NCI-H187 treated with DMSO at 0.1 percent for 48 hours (cell line): ENCODE measurements at places on chromosomes 11 and 22.
A peak's percentile ranks its signal among the peaks of the same experiment; 100 is the strongest.

DNA sequence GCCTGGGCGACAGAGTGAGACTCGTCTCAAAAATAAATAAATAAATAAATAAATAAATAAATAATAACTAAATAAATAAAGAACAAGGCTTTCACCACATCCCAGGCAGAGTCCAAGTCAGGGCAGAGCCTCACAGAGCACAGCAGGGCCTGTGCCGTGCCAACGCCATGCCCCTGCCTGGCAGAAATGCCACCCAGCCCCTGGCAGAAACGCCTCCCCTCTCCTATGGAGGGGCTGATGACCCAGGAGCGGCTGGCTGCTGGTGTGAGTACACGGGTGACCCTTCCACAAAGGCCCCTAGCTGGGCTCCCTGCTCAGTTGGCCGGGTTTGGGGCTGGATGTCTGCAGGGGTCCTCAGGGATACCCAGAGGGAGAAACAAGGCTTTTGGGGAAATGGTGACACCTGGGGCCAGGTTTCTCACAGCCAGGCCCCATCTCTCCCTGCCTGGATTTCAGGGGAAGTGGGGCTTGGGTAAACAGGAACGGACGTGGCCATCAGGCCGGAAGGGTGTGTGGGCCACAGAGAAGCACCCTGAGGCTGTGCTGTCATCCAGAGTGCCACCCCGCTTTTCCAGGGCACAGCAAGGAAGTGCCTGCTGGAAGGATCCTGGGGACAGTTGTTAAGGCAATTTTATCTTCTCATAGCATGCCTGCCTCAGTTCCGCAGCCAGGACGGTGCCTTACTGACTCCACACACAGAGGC, 5.1 kb downstream of the BID start:
- DNase-seq, result no peak

GRCh38 chr11:68796801-68797200, 44.9 kb downstream of the CPT1A start:
- DNase-seq, result no peak

DNA sequence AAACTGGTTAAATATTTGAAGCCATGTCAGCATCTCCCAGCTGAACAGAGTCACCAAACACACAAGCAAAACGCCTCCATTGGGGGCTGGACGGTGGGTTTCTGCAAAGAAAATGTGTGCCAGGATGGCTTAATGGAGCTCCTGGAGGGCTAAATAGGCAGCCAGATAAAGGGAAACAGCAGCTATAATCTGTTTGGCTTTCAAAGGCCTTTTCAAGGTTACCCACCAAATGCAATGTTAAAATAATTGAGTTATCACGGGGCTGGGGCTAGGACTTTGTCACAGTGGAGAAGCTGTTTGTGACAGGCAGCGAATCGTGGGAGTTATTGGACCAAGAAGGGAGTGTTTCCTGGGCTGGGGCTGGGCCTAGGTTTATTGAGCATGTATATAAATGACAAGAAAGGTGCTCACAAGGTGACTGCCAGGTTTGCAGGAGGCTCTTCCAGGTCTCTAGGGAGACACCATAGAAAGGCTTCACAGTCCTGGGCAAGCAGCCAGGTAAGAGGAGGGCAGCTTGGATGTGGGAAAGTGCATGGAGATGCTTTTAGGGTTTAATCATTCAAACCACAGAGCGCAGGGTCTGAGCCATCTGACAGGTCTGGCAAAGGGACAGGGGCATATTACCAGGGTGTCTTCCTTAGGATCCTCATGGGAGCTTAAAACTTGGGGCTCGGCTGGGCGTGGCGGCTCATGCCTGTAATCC, 28.3 kb downstream of the GRIK4 start:
- DNase-seq, result peak; percentile 36

DNA sequence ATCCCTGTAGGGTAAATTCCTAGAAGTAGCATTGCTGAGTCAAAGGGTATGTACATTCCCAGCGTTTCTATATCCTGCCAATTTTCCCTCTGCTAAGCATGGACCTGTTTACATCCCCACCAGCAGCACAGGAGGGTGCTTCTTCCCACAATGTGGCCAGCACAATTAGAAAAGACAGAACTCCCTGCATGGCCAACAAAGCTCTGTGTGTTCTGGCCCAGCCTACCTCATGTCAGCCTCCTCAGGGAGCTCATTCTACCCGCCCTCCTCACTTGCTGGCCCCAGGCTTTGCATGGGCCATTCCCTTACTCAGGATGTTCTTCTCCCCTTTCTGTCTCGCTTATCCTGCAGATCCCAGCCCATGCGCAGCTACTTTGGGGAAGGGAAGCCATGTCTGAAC, 186.1 kb downstream of the DSCAML1 start:
- no peak for DNase-seq

GRCh38 chr11:106925245-106925644, 93.0 kb downstream of the GUCY1A2 start:
- DNase-seq, result no peak

- no peak for DNase-seq
Measured at GRCh38 chr22:35728639-35729308, 11.1 kb downstream of the APOL5 start.

DNA sequence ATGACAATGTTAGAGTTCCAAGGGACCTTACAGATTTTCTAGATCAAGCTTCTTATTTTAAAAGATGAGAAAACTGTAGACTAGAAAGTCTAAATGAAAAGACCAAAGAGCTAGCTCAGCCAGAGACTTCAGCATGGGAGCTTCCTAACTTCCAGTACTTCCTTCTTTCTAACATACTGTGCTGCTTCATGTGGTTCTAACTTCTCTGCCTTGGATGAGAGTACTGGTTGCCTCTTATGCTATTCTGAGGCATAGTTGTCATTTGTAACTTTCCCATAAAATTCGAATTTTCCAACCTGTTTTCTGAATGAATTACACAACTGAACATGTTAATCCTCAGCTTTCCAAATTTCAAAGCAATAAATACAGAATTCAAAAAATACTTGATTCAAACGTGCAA, 1.8 kb downstream of the MTMR2 start:
- no peak for DNase-seq

- peak; percentile 54 for DNase-seq
Measured at GRCh38 chr11:22920939-22921565, 60.8 kb upstream of the CCDC179 start.

- no peak for DNase-seq
Measured at GRCh38 chr11:64296830-64297698, 3.1 kb upstream of the CATSPERZ start.

DNA sequence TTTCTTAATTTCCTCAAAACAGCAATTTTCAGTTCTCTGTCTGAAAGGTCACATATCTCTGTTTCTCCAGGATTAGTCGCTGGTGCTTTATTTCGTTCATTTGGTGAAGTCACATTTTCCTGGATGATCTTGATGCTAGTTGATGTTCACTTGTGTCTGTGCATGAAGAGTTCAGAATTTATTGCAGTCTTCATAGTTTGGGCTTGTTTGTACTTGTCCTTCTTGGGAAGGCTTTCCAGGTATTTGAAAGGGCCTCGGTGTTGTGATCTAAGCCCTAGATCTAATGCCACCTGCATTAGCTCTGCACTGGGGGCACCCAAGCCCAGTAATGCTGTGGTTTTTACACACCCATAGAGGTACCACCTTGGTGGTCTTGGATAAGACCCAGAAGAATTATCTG, 228.9 kb downstream of the GUCY1A2 start:
- no peak for DNase-seq

DNA sequence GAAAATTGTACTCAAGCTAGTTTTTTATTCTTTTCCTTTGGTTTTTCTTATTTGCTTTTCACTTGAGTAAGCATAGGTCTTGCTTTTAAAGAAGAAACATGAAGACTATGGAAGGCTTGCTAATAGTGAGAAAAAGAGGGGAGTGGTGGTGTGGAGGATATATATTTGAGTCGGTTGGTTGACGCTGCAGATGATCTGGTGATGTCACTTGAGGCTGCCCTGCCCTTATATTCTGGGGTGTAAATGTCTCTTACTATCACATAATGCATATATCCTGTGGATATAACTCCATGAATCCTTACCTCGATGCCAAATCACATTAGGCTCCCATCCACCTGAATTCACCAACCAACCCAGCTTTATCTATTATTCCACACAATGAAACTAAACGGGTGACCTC, 2.9 kb downstream of the GRIA4 start:
- no peak for DNase-seq

- no peak for DNase-seq
Measured at GRCh38 chr11:60860943-60861342, 5.2 kb upstream of the PTGDR2 start.

DNA sequence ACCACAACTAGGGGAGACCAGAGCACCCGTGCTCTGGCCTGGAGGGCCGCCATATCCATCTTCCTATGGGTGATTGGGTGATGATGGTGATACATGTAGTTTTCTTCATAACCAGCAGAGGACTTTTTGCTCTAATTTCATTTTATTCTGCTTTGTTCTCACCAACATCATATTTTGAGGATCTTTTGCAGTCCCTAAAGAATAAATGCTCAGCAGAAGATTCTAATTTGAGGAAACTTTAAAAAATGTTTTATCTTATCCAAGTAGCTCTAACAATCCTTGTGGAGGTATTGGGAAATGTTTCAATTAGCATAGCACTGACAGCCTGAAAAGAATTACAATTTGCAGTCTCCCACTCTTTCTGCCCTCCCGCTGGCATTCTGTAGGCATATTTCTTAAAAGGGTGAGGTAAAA, 544.0 kb downstream of the NTM start:
- no peak for DNase-seq

GRCh38 chr11:77144196-77144856, 16.3 kb downstream of the MYO7A start:
- no peak for DNase-seq

- DNase-seq, result no peak
Measured at GRCh38 chr22:48535868-48536540, 1291.7 kb downstream of the BRD1 start.

GRCh38 chr11:24593332-24593731, 96.5 kb downstream of the LUZP2 start:
- no peak for DNase-seq

GRCh38 chr11:83438438-83438837, 152.3 kb upstream of the CCDC90B start:
- DNase-seq, result no peak

DNA sequence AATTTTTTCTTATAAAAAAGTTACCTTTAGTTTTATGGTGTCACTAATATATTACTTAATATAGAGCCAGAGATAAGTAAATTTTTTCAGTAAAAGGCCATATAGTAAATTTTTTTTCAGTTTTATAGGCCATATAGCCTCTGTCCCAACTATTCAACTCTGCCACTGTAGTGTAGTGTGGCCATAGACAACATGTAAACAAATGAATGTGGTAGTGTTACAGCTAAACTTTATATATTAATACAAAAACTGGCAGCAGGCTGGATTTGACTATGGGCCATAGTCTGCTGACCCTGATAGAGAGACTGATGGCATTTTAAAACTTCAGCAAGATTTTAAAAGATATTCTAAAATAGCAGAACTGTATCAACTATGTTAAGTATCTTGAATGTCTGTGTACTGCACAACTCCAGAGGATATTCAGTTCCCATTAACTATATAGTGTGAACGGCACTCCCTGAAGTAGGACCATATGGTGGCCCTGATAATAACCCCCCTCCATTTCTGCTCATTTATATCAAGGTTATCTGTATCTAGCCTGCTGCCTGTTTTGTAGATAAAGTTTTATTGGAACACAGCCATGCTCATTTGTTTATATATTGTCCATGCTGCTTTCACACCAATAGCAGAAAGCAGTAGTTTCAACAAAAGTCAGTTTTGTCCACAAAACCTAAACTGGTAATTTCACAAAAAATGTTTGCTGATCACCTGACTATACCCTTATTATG, 71.6 kb downstream of the PRMT3 start:
- no peak for DNase-seq

GRCh38 chr22:20580611-20581502, 73.4 kb downstream of the MED15 start:
- DNase-seq, result no peak

- no peak for DNase-seq
Measured at GRCh38 chr11:60842668-60843600, 1.0 kb downstream of the CCDC86 start.

- no peak for DNase-seq
Measured at GRCh38 chr11:680970-681369, 14.1 kb downstream of the DEAF1 start.

DNA sequence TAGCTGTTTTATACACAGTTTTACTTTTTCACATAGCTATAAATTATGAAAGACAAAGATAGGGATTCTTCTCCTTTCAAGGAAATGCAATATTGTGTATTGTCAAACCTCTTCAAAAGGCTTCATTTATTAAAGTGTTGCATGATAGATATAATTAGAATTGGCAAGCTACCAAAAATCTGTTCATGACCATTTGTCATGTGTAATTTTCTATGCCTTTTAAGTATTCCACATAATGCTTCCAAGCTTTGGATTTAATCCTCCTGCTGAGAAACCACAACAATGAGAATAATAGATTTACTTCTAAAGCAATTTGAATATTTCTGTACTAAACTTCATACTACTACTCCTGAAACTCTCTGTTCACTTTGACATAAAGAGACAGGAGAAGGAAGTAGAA, 403.2 kb upstream of the CCDC179 start:
- DNase-seq, result no peak

DNA sequence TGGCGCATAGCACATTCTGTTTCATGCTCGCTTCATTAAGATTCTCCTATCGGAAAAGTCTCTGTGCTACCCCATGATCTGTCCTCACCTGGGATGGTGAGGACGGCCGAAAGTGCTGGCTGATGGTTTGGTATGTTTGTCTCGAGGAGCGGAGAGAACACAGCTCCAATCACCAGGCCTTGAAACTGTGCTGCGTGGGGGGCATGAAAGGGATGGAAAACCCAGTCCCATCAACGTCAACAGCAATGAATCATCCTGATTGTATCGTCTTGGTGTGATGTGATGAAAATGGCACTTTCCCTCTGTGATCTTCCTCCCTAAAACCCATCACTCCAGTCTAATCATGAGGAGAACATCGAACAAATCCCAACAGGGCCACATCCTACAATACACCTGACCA, 8.4 kb downstream of the FXYD6 start:
- no peak for DNase-seq

- peak; percentile 3 for DNase-seq
Measured at GRCh38 chr11:123111465-123111864, 49.5 kb upstream of the HSPA8 start.

DNA sequence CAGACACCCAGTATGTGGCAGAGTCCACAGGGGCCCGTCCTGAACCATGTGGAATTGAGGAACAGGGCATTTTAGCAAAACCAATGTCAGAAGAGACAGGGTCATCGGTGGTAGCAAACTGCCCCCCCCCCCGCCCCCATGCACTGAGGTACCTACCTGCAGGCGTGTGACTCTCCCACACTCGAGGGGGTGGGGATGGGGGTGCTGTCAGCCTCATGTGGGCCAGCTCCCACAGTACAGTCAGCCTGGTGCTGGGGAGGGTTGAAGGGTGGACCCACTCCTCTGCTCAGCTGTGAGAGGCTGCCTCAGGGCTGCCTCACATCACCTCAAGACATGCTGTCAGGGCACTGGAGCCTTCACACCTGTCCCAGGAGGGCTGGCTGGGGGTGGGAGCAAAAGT, 10.7 kb upstream of the SUSD2 start:
- DNase-seq, result no peak
